ENCODE measurements at places on chromosomes 7 and 10.

GRCh38 chr7:112481833-112482670 is 1.3 kb downstream of the LSMEM1 start:
- no peak for DNase-seq

- DNase-seq = no peak
Measured at GRCh38 chr7:27162561-27163287, 2.6 kb downstream of the HOXA9 start.

GRCh38 chr7:40604601-40605438 is 470.0 kb downstream of the SUGCT start:
- no peak for DNase-seq

GRCh38 chr10:44512431-44513022 is 127.6 kb upstream of the CXCL12 start:
- DNase-seq = no peak

GRCh38 chr7:11327633-11328032 is 354.0 kb downstream of the PHF14 start:
- no peak for DNase-seq

DNA sequence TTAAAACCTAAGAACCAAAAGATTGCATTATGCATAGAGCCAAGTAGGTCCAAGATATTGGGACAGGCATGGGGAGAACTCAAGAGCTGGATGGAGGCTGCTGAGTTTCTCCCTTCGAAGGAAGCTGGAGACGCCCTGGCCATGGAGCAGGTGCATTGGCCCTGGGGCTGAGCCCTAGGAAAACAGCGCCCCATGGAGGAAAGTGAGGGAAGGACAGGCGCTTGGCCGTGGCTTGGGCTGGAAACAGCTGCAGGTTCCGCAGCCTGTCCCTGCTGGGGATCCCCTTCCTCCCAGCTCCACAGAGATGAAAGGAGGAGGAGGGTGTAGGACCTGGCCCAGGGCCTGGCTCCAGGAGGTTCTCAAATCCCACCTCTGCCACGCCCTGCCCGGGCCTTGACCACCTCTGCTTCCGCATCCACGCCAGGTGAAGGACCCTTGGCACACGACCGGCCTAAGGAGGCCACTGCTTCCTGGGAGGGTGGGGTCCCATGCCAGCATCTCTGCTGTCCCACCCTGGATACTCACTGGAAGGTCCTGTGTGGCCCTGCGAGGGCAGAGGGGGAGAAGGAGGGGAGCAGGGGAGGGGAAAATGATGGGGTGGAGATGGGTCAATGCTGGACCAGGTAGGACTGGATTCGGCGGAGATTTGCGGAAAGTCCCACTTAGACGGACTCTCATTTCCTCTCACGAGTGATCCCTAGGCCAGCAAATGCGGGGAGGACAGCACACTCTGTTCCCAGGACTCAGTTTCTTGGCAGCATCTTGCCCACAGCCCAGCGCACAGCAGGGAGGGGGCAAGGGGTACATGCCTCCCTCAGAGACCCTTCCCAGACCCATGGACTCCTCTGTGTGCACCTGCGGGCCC is 258.6 kb upstream of the TCERG1L start:
- no peak for DNase-seq

DNA sequence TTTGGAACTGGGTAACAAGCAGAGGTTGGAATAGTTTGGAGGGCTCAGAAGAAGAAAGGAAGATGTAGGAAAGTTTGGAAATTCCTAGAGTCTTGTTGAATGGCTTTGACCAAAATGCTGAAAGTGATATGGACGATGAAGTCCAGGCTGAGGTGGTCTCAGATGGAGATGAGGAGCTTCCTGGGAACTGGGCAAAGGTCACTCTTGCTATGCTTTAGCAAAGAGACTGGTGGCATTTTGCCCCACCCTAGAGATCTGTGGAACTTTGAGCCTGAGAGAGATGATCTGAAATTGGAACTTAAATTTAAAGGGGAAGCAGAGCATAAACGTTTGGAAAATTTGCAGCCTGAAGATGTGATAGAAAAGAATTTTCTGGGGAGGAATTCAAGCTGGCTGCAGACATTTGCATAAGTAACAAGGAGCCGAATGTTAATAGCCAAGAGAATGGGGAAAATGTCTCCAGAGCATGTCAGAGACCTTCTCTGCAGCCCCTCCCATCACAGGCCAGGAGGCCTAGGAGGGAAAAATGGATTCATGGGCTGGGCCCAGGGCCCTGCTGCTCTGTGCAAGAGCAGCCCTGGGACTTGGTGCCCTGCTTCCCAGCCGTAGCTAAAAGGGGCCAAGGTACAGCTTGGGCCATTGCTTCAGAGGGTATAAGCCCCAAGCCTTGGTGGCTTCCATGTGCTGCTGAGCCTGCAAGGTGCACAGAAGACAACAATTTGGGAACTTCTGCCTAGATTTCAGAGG is 3.6 kb downstream of the PDSS1 start:
- DNase-seq = no peak

DNA sequence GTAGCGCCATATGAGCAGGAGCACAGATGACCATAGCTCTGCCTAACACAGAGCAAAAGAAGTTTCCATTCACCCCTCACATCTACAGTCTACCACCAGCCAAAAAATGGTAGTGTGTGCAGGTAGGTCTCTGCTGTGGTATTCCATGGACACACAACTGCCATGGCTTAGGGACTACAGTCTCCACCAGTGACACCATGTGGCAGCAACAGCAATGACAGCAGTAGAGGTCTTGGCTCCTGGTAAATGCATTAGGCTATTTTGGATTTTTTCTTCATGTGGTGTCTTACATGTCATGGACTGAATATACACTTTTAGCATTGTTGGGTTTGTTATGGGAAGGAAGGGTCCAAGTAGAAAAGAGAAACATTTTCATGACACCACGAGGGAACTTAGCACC is 70.1 kb upstream of the CABCOCO1 start:
- DNase-seq = no peak

GRCh38 chr10:77798940-77799339 is 127.6 kb downstream of the DLG5 start:
- DNase-seq = no peak

- peak; percentile 37 for DNase-seq
Measured at GRCh38 chr10:5977471-5978229, at the start of gene IL15RA. TSS of gene IL15RA (minus strand) at chr10:5977543. CDS start at chr10:5977492, 51 bp downstream.

DNA sequence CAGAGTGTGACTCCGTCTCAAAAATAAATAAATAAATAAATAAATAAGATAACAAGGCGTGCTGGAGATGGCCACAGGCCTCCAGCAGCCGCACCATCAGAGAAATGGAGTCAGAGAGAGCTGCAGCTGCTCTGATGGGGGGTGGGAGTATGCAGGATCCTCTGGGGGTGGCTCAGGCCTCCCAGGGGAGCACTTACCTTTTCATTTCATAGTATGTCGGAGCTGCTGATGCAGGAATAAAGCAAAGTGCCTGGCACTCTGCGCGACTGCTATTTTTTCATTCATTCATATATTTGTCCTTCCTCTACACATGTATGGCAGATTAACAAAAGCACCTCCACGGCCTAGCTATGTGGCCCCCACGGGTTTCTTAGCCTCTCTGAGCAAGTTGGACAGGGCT is 175.9 kb downstream of the CUX1 start:
- DNase-seq = peak; percentile 47

GRCh38 chr10:24556750-24557742 is 166.6 kb downstream of the ARHGAP21 start:
- no peak for DNase-seq

DNA sequence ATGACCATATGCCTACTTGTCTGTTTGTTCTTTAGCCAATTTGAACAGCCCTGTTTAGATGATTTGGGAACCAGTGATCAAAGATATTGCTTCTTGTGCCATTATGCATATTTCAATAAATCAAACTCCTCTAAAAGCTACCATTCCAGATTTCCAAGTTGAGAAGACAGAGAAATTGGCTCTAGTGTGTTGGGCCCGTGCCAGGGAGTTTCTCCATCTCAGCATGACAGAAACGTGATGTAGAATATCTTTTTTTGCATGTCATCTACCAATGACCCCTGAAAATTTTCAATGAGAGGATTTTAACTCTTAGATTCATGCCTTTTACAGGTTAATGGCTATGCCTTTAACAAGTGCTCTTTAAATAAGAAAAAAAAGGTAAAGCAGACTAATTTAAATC is 50.7 kb upstream of the CABCOCO1 start:
- DNase-seq = no peak

GRCh38 chr7:121985476-121986030 is 112.6 kb downstream of the PTPRZ1 start:
- no peak for DNase-seq

DNA sequence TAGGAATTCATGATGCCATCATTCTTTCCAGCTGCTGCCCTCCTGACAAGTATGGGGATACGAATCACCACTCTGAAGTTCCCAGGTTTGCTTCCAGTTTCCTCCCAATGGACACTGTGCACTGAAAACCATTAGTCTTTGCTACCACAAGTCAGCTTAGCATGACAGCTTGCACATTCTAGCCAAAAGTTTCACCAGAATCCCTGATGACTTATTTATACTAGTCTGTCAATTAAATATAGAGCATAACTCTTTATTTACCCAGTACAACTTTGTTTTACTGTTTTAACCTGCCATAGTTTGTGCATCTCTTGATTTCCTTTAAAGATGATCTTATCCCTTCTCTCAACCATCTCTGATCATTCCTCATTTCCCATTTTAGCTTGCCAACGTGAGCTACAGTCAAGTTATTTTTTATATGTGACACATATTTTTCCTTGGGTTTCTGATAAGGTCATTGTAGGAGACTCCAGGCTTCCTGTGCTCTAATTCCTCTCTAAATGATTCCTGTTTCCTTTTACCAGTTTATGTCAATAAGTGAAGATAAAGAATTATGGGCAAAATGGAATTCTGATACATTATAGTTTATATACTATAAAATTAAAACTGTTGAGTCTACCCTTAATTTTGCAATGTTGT is 167.5 kb upstream of the MEOX2 start:
- DNase-seq = no peak

DNA sequence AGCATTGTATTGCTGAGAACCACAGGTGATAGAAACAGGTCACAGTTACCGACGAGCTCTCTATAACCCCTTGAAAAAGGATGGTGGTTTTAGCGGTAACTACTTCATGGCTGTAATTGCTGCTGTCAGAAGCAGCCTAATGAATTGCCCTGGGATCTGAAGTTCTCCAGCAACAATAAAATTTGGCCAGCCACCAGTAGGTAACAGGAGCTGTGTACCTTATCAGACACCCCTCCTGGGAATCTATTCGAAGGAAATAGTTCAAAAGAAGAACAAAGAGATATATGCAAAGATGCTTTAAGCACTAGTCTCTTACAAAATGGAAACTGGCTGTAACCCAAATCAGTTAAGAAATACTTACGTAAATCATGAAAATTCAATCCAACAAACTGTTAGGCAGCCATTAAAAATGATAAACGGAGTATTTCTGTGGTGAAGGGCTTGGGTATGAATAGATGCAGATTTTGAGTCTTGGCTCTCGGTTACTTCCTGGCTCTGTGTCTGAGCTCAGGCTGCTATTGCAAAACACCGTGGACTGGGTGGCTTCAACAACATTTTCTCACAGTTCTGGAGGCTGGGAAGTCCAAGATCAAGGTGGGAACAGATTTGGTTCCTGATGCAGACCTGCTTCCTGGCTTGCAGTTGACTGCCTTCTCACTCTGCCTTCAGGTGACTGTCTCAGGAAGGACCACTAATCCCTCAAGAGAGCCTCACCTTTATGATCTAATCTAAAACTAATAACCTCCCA is 1.6 kb downstream of the MSRB2 start:
- DNase-seq = peak; percentile 13

DNA sequence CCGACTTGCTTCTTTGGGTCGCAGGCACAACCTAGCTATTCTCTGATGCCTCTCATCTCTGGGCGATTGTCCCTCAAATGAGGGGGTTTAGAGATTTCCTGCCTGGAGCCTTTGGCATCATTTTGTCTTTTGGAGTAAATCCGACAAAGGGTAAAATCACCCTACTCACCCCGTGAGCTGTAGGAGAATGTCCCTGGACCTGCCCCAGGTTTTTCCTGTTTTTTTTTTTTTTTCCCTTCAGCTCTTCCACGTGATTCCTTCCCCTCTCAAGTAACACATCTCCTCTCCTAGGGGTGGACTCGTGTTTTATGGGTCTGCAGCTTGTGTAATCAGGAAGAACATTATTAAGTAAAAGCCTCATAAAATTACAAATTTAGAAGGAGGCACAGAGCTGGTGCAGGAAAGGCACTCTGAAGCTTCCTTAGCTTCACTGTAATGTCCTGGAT is 128.4 kb upstream of the ZNF746 start:
- no peak for DNase-seq

- DNase-seq = no peak
Measured at GRCh38 chr10:125823663-125824251, 411 bp downstream of the BCCIP start.

DNA sequence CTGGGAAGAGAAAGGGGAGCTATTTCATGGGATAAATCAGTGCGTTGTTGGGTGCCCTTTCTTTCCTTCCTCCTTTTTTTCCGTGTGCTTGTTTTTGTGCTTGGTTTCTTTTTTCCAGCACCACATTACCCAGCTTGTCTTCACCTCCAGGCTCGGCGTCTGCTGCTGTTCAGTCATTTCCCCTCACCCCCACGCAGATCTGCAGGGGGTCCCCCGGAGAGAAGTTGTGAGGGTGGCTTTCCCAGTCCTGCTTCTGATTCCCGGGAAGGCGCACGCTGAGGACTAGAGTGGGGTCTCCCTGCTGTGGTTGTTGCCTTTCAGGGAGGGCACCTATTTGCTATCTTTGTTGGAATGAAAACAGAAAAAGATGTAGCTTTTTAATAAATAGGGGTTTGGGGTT is 1.6 kb downstream of the CAMK1D start:
- no peak for DNase-seq

DNA sequence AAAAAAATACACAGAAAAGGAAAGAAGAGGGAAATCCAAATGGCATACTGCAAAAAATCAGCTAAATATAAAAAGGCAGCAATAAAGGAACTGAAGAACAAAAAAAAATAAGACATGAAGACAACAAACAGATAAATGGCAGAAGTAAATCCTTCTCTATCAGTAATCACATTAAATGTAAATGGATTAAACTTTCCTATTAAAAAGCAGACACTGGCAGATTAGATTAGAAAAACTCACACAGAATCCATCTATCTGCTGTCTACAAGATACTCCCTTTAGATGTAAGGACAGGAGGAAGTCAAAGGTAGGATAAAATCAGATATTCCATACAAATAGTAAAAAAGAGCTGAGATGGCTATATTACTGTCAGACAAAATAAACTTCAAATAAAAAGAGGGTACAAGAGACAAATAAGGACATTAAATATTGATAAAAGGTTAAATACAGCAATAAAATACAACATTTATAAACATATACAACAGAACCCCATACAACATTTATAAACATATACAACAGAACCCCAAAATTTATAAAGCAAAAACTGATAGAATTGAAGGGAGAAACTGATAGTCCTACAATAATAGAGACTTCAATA is 51.4 kb downstream of the CFAP70 start:
- DNase-seq = no peak

DNA sequence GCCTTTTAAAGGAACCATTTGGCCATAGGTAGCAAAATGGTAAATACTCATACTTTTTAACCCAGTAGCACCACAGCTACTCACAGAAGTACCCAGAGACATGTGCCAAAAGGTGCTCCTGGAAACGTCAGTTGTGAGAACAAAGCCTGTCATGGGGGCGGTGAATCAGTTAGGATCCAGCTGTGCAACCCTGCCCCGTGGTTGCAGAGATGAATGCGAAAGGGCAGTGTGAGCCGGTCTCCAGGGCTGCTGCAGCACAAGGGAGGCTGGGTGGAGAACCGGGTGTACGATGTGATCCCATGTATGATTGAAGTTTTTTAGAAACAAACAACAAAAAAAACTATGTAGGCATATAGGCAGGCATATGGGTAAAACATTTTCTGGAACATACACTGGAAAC is 1.3 kb upstream of the LRRC18 start:
- no peak for DNase-seq
